ENCODE measurements at places on chromosomes 3 and 15. TPM values are rescaled to one million over a fixed set of nuclear protein-coding genes. Genes with fewer than 3 reads are reported as not detected.

GRCh38 chr3:194235160-194235559 lies 99.2 kb downstream of the HES1 start:
- no peak for DNase-seq

- DNase-seq: peak; percentile 83
Measured at GRCh38 chr3:138197058-138197457, 10.0 kb downstream of the ARMC8 start.

DNA sequence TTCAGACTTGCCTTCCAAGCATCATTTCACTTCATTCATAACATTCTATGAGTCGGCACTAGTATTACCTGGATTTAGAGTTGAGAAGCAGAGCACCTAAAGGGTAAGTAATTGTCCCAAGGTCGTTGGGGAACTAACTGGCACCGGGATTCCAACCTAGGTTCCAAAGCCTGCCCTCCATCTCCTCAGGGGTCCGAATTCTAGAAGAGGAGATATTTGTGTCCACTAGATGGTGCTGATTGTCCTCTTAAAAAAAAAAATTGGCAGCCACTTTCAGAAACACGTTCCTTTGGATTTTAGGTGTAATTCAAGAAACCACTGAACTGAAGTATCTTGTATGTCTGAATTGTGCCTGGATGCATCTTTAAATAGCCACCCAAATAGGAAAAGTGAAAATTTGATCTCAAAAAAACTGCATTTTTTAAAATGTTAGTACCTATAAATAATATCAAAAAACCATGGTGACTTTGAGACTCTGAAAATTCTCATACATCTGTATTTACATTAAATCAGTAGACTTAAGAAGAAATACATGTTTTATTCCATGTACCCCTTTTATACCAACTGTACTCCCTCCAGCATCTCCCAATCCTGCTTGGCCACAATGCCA lies 3.9 kb upstream of the FSIP1 start:
- DNase-seq: no peak

- DNase-seq: no peak
Measured at GRCh38 chr3:143428294-143428693, 308.7 kb downstream of the CHST2 start.

DNA sequence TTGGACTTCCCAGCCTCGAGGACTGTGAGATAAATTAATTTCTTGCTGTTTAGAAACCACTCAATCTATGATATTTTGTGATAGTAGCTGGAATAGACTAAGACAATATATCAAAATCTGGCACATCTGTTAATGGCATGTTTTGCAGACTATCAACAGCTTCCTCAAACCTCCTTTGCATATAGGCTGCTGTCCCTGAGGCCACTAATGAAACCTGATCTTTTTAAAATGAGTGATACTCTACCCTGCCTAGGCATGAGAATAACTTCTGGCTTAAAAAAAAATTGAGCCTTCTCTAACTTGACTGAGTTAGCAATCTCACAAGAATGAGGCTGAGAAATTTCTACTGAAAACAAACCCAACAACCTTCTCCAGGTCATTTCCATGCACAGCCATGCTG lies 176.0 kb upstream of the CRBN start:
- no peak for DNase-seq

GRCh38 chr3:1847571-1847970 lies 251.1 kb upstream of the CNTN4 start:
- no peak for DNase-seq

DNA sequence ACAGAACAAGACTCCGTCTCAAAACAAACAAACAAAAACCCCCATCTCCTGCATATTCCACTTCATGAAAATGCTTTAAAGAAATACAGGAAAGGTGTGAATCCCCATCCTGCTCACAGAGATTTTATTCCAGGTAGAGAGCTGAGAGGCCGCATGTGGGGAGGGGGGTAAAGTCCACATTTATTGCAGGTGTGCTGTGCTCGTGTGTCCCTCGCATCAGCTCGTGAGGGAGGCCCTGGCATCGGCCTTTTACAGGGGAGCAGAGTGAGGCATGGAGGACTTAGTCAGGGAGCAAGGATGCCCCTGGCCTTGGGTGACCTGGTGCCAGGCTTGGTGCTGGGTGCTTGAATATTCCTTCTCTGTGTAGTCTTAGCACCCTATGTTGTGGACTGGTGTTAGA lies 413.5 kb upstream of the C2CD4B start:
- no peak for DNase-seq

DNA sequence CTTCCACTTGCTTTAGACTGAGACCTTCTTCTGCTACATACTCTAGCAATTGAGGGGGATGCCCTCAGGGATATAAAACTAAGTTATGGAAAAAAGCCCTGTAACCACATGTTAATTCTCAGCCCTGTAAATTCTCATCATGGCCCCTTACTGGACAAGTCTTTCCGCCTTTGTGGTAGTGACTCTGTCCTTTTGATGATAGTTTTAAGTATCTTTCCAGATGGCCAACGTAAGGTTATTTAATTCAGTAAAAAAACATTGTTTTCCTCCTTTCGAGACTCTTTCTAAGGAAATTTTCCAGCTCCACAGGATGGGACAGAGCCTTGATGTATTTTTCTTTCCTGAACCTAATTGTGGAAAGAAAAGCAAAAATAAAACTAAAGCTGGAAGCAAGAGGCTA lies 25.3 kb upstream of the TM4SF4 start:
- DNase-seq: no peak

DNA sequence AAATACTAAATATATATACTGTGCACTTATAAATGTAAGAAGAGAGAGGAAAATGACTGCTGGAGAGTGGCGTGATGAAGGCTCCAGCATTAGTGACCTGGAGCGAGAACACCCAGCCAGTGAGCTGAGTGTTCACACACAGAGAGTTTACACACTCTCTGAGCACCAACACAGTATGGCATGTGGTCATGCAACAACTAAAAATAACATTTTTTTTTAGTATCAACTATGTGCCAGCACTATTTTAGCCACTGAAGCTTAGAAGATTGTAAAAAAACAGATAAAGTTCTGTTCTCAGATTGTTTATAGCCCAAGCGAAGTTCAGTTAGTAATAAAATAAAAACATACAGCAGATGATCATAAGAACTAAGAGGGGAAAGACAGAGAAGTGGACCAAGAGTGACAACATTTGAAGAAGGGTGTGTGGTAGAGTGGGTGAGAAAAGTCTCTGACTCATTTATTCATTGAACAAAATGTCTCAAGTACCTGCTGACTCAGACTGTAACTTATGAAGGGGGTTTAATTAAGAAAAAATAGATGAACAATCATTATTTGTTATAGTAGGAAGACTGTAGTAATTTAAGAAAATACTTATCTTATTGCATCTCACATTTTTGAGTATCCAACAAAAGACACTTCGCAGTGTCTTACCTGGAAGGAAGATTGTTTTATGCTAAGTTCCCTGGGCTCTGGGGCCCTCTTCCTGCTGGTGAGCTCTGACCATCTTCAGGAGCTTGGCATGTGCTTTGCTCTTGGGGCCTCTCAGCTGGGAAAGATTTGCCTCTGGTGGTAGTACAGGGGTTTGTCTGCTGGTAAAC lies 43.8 kb downstream of the GAP43 start:
- DNase-seq: no peak

DNA sequence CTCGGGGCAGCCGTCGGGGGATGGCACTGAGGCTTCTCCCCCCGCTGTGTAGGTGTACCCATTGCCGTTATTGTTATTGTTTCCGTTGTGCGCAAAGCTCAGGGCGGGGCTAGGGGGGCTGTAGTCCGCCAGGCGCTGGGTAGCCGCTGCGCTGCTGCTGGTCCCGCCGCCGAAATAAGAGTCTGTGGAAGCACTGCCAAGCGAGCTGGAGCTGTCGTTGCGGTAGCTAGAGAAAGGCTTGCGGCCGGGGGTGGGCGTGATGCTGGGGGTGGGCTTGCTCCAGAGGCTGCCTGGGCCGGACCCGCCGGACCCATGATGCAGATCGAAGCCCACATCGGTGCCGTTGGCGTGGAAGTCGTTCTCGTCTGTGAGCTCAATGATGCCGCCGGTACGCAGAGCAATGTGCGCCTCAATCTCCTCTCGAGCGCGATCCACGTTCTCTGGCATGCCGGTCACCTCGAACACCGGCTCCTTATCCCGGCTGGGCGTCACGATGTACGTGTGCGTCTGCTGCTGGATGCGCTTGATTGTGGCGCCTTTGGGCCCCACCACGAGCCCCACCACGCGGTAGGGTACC lies 1.9 kb downstream of the MEX3B start:
- no peak for DNase-seq

DNA sequence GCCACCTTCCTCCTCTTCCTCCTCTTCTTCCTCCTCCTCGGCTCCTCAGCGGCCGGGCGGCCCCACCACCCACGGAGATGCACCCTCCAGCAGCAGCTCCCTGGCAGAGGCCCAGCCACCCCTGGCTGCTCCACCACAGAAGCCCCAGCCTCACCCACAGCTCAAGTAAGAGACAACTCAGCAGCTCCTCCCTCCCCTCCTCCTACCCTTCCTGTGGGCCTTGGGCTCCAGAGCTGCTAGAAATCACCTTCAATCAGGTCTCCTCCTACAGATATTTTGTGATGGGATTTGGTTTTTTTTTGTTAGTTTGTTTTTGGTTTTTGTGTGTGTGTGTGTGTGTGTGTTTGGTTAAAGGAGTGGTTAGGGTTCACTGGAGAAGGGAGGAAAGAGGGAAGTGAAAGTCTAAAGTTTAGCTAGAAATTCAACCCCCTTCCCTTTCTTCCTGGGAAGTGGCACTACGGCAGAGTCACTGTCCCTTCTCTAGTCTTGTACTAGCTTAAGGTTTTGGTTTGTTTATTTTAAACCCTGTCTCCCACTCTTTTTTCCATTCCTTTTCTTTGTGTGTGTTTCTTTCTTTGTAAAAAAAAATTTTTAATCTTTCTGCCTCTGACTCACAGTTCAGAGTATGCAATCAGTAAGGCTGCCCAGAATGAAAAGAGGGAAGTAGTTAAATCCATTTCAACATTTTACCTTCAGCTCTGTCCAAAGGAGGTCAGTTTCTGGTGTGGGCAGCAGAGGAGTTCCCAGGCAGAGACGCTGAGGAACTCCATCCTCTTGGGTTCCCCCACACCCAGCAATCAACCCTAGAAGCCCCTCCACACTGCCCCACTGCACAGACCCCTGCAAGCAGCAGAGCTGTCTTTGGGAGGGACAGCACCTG lies 29.0 kb upstream of the TIMP4 start:
- peak; percentile 57 for DNase-seq

The SEMA4B gene
- total RNA-seq: 26.3 TPM

The CSPG5 gene
- total RNA-seq: 3.1 TPM
